ENCODE measurements at places on chromosomes 11 and 22. TPM values are rescaled to one million over a fixed set of nuclear protein-coding genes. Genes with fewer than 3 reads are reported as not detected.
A peak's percentile ranks its signal among the peaks of the same experiment; 100 is the strongest.

Gene GCAT
- 87.8 TPM for total RNA-seq

DNA sequence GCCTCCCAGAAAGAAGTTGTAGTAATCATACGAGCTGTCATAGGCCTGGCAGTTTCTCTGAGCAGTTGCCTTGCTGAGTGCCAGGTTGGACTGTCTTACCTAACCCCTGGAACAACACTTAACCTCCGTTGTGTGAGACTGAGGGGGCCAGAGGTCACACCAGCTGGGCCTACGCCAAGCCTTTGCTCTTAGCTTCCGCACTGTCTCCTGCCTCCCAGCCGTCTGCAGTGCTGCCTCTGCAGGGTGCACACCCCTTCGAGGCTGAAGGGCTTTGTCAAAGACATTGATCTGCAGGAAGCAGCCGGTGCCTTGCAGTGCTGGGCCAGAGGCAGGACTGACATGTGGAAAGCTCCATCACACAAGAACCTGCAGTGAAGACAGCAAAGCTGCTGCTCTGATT lies 16.7 kb downstream of the TAB1 start:
- DNase-seq = no peak

Gene OR4A16
- not detected for total RNA-seq

GRCh38 chr11:130740819-130741218 lies 175.5 kb downstream of the SNX19 start:
- no peak for DNase-seq

- no peak for DNase-seq
These were observed 49.7 kb downstream of the C11orf96 start for GRCh38 chr11:43992183-43992582.

- no peak for DNase-seq
These were observed 2.8 kb downstream of the SLC17A6 start for GRCh38 chr11:22340701-22341587.

- DNase-seq = no peak
These were observed 22.7 kb upstream of the PICALM start for GRCh38 chr11:86091566-86091965.

GRCh38 chr11:102637731-102638130 lies 12.6 kb upstream of the MMP20 start:
- DNase-seq = no peak

GRCh38 chr11:46674463-46675287 lies 25.7 kb downstream of the ARHGAP1 start:
- DNase-seq = no peak

Gene DEUP1
- not detected for total RNA-seq

- peak; percentile 96 for DNase-seq
These were observed at the start of gene SPI1 for GRCh38 chr11:47378010-47378835. Gene SPI1 (minus strand): TSS chr11:47378547. CDS start chr11:47378353, 194 bp downstream.

All from Karpas-422 (cell line).